ENCODE measurements at places on chromosomes 12 and 14.

- DNase-seq: no peak
Observed at GRCh38 chr14:36941783-36942521, 230.5 kb downstream of the SLC25A21 start.

GRCh38 chr12:111578276-111578970 lies 20.7 kb downstream of the ATXN2 start:
- DNase-seq: no peak

DNA sequence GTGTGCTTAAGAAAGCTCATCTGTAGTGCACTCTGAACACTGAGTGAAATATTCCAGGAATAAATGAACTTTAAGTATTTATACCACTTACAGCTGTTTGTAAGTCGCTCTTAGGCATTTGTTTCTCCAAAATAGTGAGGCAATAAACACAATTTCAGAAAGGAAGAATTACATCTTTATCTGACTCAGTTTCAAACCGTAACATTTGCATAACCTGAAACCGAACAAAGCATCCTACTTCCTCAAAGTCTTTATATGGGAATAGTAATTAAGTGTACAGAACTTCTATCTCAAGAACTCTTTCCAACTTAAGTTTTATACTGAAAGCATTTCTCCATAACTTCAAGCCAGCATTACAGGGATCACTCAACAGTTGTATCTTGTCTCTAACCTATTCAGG lies 58.4 kb downstream of the SOX5 start:
- no peak for DNase-seq

DNA sequence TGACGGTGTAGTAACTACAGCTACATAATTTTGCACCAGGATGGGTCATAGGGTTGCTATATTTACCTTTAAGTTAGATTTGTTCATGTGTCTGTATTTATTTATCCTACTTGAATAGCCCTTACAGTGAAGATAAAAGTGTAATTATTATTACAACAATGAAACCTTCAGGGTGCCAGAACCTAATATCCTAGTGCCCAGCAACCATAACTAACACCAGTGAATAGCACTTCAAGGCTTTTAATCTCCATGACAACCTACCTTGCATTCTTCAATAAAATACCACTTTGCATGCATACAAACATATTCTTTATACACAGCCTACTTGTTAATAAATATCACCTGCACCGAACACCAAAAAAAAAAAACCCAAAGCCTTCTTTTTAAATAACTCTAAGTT lies 58.7 kb upstream of the G2E3 start:
- no peak for DNase-seq

- DNase-seq: no peak
Observed at GRCh38 chr12:19194963-19195362, 65.4 kb downstream of the PLEKHA5 start.

DNA sequence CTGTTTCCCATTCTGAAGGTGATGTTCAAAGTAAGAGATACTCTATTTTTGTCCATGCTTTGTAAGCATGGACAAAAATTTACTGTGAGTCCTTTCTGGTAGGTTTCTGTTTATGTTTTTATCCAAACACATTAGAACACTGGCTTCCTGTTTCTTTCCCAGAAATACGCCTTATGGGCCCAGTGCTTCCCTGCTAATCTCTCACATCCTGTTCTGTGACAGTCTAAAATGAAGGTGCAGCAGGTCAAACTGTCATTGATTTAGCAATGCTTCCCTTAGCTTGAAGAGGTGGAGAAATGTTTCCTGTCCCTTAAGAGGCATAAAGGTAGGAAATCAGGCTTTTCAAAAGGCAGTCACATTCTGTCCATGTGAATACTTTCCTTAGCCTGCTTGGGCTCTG lies 305.6 kb downstream of the RPS29 start:
- no peak for DNase-seq

GRCh38 chr12:131941987-131942341 lies 7.8 kb upstream of the EP400 start:
- no peak for DNase-seq

Measured in GM12878 (cell line).